ENCODE measurements at places on chromosomes 1 and 21.

- peak; percentile 15 for DNase-seq
Observed at GRCh38 chr1:199124351-199124750, 485.5 kb downstream of the PTPRC start.

GRCh38 chr1:30696831-30697230 is 26.6 kb downstream of the MATN1 start:
- DNase-seq: no peak

DNA sequence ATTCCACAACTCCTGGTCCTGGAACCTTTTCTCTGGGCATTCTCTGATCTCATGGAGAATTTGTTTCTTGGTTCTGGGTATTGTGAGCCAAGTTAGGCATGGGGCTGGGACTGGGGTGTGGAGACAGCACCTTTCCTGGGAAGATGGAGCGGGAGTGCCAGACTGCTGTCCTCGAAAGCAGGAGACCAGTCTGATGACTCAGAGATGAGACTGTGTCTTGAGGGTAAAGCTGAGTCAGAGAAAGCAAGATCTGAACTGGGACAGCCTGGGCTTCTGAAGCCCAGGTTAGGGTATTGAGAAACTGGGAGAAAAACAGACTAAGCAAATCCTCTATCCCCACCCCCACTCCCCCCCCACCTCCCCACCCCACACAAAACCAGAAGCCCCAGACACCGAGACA is 2.2 kb upstream of the KANK4 start:
- no peak for DNase-seq

- DNase-seq: no peak
Observed at GRCh38 chr1:175268720-175269119, 76.1 kb upstream of the KIAA0040 start.

DNA sequence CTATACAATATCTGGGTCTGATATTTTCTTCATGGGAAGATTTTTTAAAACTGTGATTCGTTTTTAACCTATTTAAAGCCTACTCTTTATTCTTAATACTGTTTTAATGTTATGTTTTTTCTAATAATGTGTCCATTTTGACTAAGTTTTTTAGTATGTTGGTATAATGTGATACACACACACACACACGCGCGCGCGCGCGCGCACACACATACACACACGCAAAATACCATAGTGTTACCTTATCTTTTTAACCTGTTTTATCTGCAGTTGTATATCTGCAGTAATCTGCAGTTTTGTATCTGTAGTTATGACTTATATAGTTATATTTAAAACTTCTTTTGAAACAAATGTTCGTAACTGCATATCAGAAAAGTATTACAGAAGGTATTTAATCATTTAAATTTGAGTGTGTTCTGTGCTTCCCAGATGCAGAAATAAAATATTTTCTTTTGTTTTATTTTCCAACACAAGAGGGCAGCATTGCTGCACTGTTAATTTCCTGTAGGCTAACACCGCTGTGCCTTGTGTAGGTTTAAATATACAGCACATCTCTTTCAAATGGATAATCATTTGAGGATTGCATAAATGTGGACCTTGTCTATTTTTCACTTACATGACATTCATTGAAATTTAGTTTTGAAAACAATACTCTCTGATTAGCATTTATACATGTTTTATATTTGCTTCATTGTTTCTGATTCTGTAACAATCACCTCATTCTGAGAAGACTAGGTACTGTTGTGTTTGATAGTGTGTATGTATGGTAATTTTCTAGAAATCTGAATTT is 166.1 kb downstream of the PDE4B start:
- DNase-seq: peak; percentile 11

DNA sequence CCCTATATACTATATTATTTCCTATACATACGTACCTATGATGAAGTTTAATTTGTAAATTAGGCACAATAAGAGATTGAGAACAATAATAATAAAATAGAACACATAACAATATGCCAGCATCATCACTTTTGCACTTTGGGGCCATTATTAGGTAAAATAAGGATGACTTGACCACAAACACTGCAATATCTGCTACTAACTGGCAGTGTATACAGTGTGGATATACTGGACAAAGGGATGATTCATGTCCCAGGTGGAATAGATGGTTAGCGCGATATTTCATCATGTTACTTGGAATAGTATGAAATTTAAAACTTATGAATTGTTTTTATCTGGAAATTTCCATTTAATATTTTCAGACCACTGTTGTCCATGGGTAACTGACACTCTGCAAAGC is 35.4 kb upstream of the TXLNA start:
- DNase-seq: no peak

DNA sequence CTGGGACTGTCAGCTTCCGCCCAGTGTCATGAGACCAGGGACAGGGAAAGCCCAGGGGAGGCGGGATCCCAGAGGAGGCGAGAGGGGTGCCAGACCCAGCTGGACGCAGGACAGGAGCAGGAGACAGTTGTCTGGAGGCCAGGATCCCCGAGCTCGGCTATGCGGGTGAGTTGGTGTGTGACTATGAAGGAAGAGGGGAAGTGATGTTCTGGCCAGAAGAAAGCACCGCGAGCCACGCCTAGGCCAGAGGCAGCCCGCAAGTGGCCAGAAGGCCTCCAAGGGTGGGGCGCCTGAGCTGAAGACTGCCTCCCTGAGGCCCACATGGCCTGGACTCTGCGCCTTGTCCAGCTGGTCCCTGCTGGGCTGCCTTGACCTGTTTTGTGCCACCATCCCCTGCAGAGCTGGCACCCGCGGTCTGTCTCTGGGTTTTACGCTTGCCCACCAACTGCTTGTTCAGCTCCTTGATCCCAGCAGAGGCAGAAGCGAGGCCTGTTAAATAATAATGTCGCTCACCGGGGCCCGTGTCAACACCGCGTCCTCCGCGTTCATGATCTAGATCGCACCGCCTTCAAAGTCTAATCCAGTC is 85.2 kb upstream of the ACTL8 start:
- DNase-seq: no peak

DNA sequence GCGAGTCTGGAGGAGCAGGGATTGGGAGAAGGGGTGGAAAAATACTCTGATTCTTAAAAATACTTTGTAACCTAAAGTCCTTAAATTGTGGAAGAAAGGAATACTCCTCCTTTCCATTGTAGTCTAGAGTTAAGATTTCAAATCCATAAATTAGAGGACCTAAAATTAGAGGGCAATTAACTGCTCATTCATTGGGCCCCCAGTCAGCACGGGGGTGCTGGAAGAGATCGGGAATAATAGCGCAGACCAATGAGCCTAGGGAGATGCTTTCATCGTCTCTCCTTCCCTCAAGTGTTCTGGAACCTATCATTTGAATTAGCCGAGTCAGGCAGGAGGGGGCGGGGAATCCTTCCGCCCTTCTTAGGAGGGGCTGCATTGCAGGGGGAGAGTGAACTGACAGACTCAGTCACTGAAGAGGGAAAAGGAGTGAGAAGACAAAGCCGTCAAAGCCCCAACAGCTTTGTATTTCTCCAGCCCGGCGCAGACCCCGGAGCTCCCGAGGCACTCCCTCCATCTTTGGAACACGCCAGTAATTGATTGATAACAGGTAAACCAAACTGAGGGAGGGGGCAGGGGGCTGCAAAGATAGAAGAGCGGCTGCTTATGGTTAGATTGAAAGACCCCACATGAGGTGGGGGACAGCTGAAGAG is at the start of gene MLLT11:
MLLT11 (plus strand) TSS at position 391 of the 650 bp plus-strand sequence. CDS start 6,828 bp downstream, outside the sequence.
- peak; percentile 92 for DNase-seq

DNA sequence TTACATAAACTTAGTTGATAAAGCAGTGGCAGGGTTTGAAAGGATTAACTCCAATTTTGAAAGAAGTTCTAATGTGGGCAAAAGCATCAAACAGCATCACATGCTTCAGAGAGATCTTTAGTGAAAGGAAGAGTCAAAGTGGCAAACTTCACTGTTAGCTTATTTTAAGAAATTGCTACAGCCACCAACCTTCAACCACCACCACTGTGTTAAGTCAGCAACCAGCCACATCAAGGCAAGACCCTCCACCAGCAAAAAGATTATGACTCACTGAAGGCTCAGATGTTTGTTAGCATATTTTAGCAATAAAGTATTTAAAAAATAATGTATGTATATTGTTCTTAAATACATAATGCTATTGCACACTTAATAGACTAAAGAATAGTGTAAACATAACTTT is 21.3 kb upstream of the MAGI3 start:
- no peak for DNase-seq

GRCh38 chr1:183251959-183252450 is 65.9 kb downstream of the LAMC2 start:
- DNase-seq: no peak

DNA sequence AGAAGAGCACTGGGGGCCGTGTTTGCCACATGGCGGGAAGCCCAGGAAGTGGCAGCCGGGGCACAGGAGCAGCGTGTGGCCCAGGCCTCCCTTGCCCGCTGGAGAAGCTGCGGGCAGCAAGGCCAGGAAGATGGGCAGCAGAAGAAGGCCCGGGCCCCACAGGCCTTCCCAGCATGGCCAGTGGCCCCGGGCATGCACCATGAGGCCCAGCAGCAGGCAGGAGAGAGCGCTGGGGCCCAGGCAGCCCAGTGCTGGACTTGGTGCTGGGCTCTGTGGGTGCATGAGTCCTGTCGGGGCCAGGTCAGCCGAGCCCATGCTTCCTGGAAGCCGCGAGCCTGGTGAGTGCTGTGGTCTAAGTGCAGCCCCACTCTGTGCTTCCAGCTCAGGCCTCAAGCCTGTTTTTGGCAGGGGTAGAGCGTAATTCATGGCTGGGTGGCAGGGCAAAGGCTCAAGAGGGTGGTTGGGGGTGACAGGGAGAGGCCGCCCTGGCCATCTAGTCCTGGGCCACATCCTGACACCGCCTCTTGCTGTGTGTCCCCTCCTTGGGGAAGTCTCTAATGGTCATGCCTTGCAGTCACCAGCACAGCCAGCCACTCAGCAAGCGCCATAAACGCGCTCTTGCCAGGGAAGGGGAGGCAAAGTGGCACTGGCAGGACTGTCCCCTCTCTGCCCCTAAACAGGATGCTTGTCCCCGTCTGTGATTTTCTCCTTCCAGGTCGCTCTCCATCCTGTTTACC is 21.3 kb downstream of the MTHFR start:
- no peak for DNase-seq

DNA sequence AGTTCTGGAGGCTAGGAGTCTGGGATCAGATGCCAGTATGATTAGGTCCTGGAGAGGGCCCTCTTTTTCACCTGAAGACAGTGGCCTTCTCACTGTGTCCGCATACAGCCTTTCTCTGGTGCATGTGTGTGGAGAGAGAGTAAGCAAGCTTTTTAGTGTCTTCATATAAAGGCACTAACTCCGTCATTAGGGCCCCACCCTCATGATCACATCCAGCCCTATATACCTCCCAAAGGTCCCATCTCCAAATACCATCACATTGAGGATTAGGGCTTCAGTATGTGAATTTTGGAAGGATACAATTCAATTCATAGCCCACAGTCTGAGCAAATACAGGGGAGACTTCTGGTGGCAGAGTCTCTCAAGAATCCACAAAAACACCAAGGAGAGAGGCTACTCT is 176.6 kb downstream of the BACH1 start:
- no peak for DNase-seq

DNA sequence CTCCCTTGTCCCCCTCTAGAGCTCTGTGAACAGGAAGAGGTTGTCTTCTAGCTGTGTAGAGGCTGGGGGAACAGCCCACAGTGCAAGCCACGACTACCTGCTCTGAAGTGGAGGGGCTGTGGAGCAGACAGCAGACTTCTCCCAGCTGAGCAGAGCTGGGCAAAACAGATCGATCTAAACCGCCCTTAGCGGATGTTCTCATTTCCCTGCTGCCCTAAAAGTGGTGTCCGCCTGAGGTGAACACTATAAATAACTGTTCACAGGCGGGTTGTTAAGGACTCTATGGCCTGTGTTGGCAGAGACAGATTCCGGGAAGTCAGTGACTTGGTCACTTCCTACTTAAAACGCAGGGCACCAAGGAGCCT is 203.2 kb downstream of the RHOU start:
- DNase-seq: no peak

GRCh38 chr1:168082008-168082876 is 54.5 kb downstream of the GPR161 start:
- DNase-seq: peak; percentile 80

DNA sequence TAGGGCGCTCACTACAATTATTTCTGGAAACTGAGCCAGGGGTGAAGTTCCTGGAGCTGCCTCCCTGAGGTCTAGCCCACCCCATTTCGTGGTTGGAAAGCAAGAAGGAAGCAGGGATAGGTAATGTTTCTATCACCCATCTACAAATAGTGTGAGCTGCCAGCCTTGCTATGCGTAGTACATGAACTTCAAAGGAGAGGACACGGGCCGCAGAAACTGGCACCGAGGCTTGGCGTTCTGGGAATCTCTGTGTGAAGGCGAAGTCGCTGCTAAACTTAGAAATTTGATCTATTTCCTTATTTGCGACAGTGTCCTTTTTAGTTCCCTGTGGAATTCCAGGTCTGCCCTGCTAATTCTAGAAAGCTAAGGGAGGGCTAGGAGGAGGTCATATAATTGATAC is 49.6 kb upstream of the NTPCR start:
- DNase-seq: no peak

GRCh38 chr1:201742476-201742875 is 86.5 kb upstream of the IPO9 start:
- DNase-seq: no peak

- no peak for DNase-seq
Observed at GRCh38 chr1:91819038-91819788, 66.7 kb downstream of the TGFBR3 start.

DNA sequence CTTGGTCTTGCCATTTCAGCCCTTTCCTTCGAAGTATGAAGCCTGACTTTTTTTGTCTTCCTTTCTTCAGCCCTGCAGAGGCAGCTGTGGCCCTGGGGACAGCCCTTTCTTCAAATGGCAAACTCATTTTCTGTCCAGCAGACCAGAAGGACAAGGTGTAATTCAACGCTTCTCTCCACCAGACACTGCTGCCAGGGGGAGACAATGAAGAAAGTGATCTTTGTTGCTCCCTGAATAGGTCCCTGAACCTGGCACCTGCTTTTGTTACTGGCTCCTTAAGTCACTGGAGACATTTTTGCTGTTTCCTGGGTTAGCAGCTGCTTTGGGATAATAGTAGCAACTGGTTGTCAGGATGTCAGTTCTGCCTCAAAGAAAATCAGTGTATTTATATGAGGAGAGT is 50.8 kb upstream of the MACF1 start:
- no peak for DNase-seq

GRCh38 chr1:102550729-102551384 is 554.1 kb upstream of the OLFM3 start:
- DNase-seq: peak; percentile 69

GRCh38 chr1:156347331-156347730 is 9.0 kb downstream of the TSACC start:
- DNase-seq: no peak

Measured in BE2C (cell line).